MCF 10A (cell line): ENCODE measurements at places on chromosomes 7 and 10. TPM values are rescaled to one million over a fixed set of nuclear protein-coding genes. Genes with fewer than 3 reads are reported as not detected.
A peak's percentile ranks its signal among the peaks of the same experiment; 100 is the strongest.

DNA sequence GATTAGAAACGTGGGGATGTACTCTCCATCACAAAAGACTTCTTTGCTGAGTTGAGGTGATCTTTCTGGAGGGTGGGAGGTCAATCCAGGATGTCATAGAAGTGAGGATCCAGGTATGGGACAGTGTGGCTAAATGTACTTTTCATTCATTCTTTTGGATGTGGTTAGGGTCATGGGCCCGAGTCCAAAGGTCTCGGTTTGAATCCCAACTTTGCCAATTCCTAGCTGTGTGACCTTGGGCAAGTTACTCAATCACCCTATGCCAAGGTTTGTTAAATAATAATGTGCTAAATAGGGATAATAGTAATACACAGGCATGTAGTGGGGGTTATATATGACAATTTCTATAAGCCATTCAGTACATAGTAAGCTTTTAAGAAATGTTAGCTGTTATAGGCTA is 91.4 kb downstream of the SAMD9 start:
- no peak overlapping the region for H3K27ac ChIP-seq
- H3K36me3 ChIP-seq: no peaks in the 10 kb centered on the region
- DNase-seq: no peak

GRCh38 chr7:150969475-150969874 is 8.6 kb downstream of the KCNH2 start:
- no peak for DNase-seq
- peaks cover 32% of the 10 kb centered on the region for H3K27me3 ChIP-seq
- no peak overlapping the region for H3K27ac ChIP-seq
- no peaks in the 10 kb centered on the region for H3K4me1 ChIP-seq

GRCh38 chr7:66304536-66304935 is 99.4 kb downstream of the TPST1 start:
- DNase-seq: no peak
- H3K27me3 ChIP-seq: no peaks in the 10 kb centered on the region
- H3K27ac ChIP-seq: no peak overlapping the region
- H3K4me3 ChIP-seq: no peak overlapping the region

Gene SLIT1
- 0.02 TPM in 1 of 2 replicates, not detected in the other for total RNA-seq

Gene LIPM
- total RNA-seq: not detected in 2 replicates

- no peak overlapping the region for H3K27ac ChIP-seq
- peaks cover 11% of the 10 kb centered on the region for H3K4me1 ChIP-seq
- no peaks in the 10 kb centered on the region for H3K27me3 ChIP-seq
- peaks cover 5% of the 10 kb centered on the region for H3K36me3 ChIP-seq
These were observed 48.8 kb upstream of the CAMK2B start for GRCh38 chr7:44374007-44374763.

GRCh38 chr7:124255041-124255655 is 222.3 kb upstream of the TMEM229A start:
- H3K36me3 ChIP-seq: no peaks in the 10 kb centered on the region
- DNase-seq: no peak
- no peak overlapping the region for H3K27ac ChIP-seq
- H3K4me1 ChIP-seq: peaks cover 6% of the 10 kb centered on the region
- no peak overlapping the region for H3K4me3 ChIP-seq

Gene ZFAND2A
- total RNA-seq: 30.1 and 40.7 TPM in 2 replicates

Gene AKR1C2
- 19.7 and 21.1 TPM in 2 replicates for total RNA-seq

- peaks cover 6% of the 10 kb centered on the region for H3K4me1 ChIP-seq
- H3K27me3 ChIP-seq: no peaks in the 10 kb centered on the region
- DNase-seq: no peak
- H3K36me3 ChIP-seq: no peaks in the 10 kb centered on the region
- no peak overlapping the region for H3K27ac ChIP-seq
These were observed 252.1 kb upstream of the TMEM229A start for GRCh38 chr7:124284937-124285336.

Gene FAM149B1
- total RNA-seq: 22.8 and 27.7 TPM in 2 replicates

DNA sequence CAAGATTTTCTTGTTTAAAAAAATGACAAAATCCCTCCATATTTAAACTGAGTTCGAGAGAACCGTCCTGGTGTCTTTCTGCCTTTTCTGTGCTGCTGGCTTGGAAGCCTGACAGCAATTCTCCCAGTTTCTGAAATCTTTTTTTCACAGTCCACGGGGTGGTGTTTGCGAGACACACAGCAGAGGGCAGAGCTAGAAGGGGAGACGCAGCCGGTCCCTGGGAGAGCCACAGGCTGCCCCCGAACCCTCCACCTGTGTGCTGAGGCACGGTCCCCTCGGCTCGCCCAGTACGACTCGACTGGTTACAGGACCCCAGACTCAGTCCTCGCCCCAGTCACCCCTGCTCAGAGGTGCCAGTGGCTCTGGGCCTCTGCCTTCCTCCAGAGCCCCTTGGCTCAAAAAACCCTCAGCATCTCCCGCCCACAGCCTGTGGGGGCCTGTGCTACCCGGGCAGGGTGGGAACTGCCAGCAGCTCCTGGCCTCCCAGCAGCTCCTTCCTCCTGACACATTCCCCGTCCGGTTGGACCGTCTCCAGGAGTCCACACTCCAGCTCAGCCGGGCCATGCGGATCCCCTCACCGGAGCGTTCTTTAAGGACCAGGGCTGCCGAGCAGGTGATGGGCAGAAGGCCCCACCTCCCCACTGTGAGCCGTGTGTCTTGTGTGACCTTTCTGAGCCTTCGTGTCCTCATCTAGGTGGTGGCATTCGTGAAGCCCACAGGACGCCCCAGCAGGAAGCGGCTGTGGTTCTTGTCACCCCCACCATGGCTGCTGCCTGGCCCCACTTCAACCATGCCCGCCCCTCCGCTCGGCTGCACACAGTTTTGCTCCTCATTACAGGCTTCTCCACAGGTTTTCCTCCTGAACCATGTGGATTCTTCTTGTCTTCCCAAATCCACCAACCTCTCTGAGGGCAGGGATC is 52.3 kb upstream of the EN2 start:
- peak; percentile 18 for DNase-seq
- no peaks in the 10 kb centered on the region for H3K4me1 ChIP-seq
- peaks cover 69% of the 10 kb centered on the region for H3K27me3 ChIP-seq
- H3K27ac ChIP-seq: no peak overlapping the region
- H3K4me3 ChIP-seq: no peak overlapping the region

GRCh38 chr7:471191-471865 is 48.3 kb downstream of the PDGFA start:
- H3K36me3 ChIP-seq: no peaks in the 10 kb centered on the region
- H3K27ac ChIP-seq: no peak overlapping the region
- H3K27me3 ChIP-seq: no peaks in the 10 kb centered on the region
- H3K4me1 ChIP-seq: no peaks in the 10 kb centered on the region
- no peak for DNase-seq

Gene TMEM236
- total RNA-seq: 0.09 and 0.37 TPM in 2 replicates

Gene CTNNA3
- 0.02 TPM in 1 of 2 replicates, not detected in the other for total RNA-seq

Gene C10orf105
- total RNA-seq: not detected in 2 replicates

GRCh38 chr7:99876491-99876890 is 342 bp downstream of the OR2AE1 start:
- no peaks in the 10 kb centered on the region for H3K4me1 ChIP-seq
- H3K27me3 ChIP-seq: no peaks in the 10 kb centered on the region
- H3K27ac ChIP-seq: no peak overlapping the region
- H3K4me3 ChIP-seq: no peak overlapping the region
- H3K36me3 ChIP-seq: no peaks in the 10 kb centered on the region

Gene FAM25C
- total RNA-seq: not detected in 2 replicates

Gene EIF5AL1
- 0.42 and 0.54 TPM in 2 replicates for total RNA-seq

- no peaks in the 10 kb centered on the region for H3K36me3 ChIP-seq
- H3K4me1 ChIP-seq: peaks cover 17% of the 10 kb centered on the region
- DNase-seq: no peak
- H3K4me3 ChIP-seq: no peak overlapping the region
These were observed 22.2 kb downstream of the MRC1 start for GRCh38 chr10:17831341-17831740.

Gene RSPH10B2
- total RNA-seq: not detected in 2 replicates

Gene CLEC5A
- not detected in 2 replicates for total RNA-seq

GRCh38 chr10:125146791-125147579 is 13.4 kb downstream of the CTBP2 start:
- peak; percentile 32 for DNase-seq
- peaks cover 19% of the 10 kb centered on the region for H3K36me3 ChIP-seq
- H3K4me3 ChIP-seq: peak overlapping the region; percentile 49

- no peak for DNase-seq
- no peak overlapping the region for H3K4me3 ChIP-seq
- no peaks in the 10 kb centered on the region for H3K27me3 ChIP-seq
- no peaks in the 10 kb centered on the region for H3K4me1 ChIP-seq
These were observed 530.9 kb upstream of the AUTS2 start for GRCh38 chr7:69067397-69067796.

DNA sequence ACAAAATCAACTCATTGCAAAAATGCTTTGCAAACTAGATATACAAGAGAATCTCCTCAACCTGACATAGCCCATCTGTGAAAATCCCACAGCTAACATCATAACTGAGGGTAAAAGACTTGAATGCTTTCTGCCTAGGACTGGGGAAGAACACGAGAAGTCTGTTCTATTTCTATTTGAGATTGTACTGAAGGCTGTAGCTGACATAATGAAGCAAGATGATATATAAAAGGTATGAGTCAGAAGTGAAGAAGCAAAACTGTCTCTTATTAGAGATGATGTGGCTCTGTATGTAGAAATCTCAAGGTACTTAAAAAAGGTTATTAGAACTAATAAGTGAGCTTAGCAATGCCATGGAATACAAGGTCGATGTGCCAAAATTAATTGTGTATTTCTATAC is 639.9 kb upstream of the PFKP start:
- no peak for DNase-seq
- H3K27ac ChIP-seq: no peak overlapping the region
- H3K4me3 ChIP-seq: no peak overlapping the region
- no peaks in the 10 kb centered on the region for H3K27me3 ChIP-seq

DNA sequence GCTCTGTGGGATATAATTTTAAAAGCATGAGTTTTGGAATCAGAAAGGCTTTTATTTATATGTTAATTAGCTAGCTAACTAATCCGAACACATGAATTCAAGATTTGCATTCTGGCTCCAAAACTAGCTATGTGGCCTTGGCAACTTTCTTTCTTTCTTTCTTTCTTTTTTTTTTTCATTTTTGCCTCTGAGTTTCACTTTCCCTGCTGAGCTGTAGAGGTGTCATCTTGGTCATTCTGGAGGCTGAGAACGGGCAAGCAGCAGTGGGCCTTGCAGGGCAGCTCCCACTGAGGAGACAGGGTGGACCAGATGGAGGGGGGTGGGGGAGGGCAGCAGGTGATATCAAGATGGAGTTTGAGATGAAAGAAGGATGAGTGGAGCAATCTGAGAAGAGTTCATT is 24.8 kb upstream of the SFMBT2 start:
- H3K4me1 ChIP-seq: peaks cover 7% of the 10 kb centered on the region
- no peak overlapping the region for H3K27ac ChIP-seq
- peaks cover 24% of the 10 kb centered on the region for H3K27me3 ChIP-seq

DNA sequence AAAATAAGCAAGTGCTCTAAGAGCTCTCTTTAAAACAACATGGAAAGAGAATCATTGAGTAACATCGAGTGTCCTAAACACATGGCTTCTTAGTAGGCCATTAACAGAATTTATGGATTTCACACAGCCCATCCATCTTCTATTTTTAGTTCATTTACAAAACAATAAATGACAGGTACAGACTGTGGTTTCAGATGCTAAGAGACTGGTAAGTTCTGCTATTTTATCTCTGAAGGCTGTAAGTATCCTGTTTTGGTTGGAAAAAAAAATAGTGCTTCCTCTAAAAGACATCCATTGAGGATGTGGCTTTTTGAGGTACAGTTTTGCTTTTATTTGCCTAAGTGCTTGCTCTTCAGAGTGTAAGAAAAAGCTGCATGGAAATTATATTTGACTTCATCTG is 27.4 kb upstream of the GNAI1 start:
- H3K4me3 ChIP-seq: no peak overlapping the region
- H3K4me1 ChIP-seq: no peaks in the 10 kb centered on the region
- H3K36me3 ChIP-seq: no peaks in the 10 kb centered on the region
- H3K27me3 ChIP-seq: no peaks in the 10 kb centered on the region

DNA sequence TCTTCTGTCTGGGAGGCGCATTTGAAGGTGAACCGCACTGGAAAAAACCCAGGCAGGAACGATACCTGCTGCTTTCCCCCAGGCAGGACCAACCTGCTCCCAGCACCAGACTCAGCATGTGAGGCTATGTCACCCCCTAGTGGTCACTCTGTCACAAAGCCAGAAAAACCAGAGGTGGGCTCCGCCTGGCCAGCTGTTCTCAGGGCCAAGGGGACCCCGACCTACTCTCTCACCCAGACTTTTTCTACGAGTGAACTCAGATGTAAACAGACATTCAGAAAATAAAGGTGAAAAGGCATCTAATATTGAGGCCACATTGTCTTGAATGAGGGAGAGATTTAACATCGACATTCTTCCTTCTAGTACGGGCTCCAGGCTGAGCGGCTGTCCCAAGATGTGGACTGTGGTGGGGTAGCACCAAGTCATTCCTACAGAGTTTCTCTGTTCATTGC is 117.3 kb downstream of the PRKAG2 start:
- no peak overlapping the region for H3K27ac ChIP-seq
- peak; percentile 78 for DNase-seq
- no peak overlapping the region for H3K4me3 ChIP-seq

DNA sequence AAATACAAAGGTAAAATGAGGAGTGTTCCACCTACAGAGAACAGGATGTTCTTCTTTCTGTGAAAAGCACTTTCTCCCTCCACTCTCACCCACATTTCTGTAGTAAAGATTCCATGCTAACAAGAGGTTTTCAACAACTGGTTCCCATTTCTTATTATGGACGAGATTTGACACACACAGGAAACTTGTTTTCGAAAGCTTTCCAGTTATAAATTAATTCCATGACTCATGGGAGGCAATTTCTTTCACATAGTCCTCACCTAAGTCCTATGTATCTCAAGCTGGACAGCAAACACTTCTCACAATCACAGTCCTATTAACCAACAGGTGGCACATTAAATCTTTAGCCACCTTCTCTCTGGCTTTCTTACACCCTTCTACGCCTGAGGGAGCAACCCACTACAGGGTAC is 24.5 kb downstream of the RAPGEF5 start:
- H3K4me3 ChIP-seq: no peak overlapping the region
- peaks cover 9% of the 10 kb centered on the region for H3K4me1 ChIP-seq
- DNase-seq: peak; percentile 14
- no peak overlapping the region for H3K27ac ChIP-seq

GRCh38 chr7:29859524-29860185 is 53.3 kb downstream of the WIPF3 start:
- no peak overlapping the region for H3K4me3 ChIP-seq
- DNase-seq: no peak

- peak overlapping the region; percentile 64 for H3K27ac ChIP-seq
- H3K4me1 ChIP-seq: peaks cover 18% of the 10 kb centered on the region
- no peaks in the 10 kb centered on the region for H3K27me3 ChIP-seq
- no peaks in the 10 kb centered on the region for H3K36me3 ChIP-seq
These were observed 44.7 kb upstream of the TMEM213 start for GRCh38 chr7:138753150-138753518.

- no peak for DNase-seq
- no peak overlapping the region for H3K27ac ChIP-seq
- no peaks in the 10 kb centered on the region for H3K27me3 ChIP-seq
- no peak overlapping the region for H3K4me3 ChIP-seq
- no peaks in the 10 kb centered on the region for H3K36me3 ChIP-seq
- no peaks in the 10 kb centered on the region for H3K4me1 ChIP-seq
These were observed 510.3 kb downstream of the CNTNAP2 start for GRCh38 chr7:146626912-146627311.

- H3K27ac ChIP-seq: no peak overlapping the region
- peaks cover 60% of the 10 kb centered on the region for H3K36me3 ChIP-seq
- no peak overlapping the region for H3K4me3 ChIP-seq
These were observed 21.9 kb downstream of the PCBD1 start for GRCh38 chr10:70866424-70866823.

- no peak overlapping the region for H3K27ac ChIP-seq
- no peak for DNase-seq
These were observed 133.8 kb downstream of the NEURL1 start for GRCh38 chr10:103627111-103627892.

Gene ST8SIA6
- total RNA-seq: 0.19 and 0.52 TPM in 2 replicates

- H3K4me1 ChIP-seq: no peaks in the 10 kb centered on the region
- H3K27ac ChIP-seq: no peak overlapping the region
- H3K36me3 ChIP-seq: no peaks in the 10 kb centered on the region
These were observed 102.3 kb upstream of the MTPN start for GRCh38 chr7:136079478-136079892.

Gene BICC1
- total RNA-seq: 7.9 and 15.6 TPM in 2 replicates
